ENCODE measurements at places on chromosomes 2 and 18.

GRCh38 chr18:49227441-49228165, 232.8 kb downstream of the DYM start:
- DNase-seq = peak; percentile 73

DNA sequence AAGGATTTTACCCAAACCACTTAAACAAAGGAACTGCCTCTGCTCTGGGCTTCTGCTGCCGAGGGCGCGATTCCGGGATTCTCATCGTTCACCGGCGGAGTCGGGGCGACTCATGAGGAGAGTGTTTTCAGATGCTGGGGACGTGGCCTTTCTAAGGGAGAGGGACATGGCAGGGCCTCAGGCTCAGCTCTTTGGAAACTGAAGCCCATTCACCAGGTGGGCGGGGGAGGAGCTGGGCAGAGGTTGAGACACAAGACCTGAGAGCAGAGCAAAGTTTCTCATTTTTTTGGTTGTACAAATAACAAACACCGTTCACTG, 29.8 kb downstream of the NFATC1 start:
- no peak for DNase-seq

- no peak for DNase-seq
Measured at GRCh38 chr18:57644540-57644939, 22.9 kb upstream of the NARS1 start.

DNA sequence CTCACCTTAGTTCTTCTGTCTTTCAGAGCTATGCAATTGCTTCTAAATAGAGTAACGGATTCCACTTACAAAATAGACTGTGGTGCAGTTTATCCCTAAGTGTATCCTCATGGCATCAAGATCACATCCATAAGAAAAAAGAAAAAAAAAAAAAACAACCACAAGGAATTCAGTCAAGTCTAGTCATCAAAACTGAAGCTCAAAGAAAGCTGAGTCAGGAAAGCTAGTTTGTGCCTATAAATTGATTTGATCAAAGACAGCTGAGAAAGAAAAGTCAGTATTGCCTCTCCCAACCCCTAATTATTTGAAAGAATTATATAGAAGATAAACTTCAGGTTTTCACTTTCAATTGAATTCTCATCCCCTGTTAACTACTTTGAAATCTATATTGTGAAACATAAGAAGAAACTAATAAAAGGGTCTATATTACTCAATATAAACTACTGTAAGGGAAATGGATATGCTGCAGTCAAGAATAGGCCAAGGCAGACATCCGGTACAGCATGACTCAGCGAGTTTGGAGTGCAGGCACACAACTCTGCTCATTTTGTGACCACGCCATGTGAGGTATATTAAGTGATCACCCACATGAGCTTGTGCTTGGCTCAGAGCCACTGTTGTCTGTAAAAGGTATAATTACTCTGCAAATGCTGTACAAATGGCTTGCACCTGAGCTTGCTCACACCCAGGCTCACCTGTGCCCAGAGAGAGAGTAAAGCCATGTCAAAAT, 568.1 kb upstream of the CRIM1 start:
- no peak for DNase-seq

DNA sequence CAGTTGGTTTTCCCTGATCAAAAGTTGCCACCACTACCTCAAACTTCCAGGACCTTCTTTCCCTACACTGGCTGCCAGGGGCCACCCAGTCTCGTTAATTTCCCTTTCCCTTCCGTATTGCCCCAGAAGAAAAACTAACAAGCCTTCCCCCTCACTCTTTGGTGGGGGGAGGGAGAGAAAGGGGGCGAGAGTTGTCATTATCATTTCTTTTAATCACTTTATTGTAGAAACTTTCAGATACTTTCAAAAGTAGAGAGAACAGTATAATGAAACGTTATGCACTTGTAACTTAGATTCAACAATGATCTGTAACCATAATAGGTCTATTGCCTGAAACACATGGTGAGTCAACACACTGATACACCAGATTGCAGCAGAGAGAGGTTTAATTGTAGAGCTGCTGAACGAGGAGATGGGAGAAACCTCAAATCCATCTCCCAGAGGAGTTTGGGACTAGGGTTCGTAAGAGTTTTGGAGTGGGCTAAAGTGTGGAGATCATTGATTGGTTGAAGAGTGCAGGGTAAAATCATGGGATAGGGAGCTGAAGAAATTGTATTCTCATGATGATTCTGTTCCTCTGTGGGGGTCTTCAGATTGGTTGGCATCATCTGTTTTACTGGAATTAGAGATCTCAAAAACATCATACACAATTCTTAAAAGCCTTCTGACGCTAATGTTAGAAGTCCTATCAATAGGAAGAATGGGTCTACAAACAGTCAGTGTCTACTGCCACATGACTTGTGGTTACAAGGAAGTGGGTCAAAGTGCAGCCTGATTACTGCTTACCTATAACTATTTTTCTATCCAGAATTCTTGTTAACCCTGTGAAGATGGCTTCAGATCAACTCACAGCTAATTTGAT, 2.6 kb upstream of the RNF149 start:
- DNase-seq = no peak

GRCh38 chr18:7622721-7623120, 55.6 kb downstream of the PTPRM start:
- no peak for DNase-seq

- peak; percentile 27 for DNase-seq
Measured at GRCh38 chr18:50796495-50796894, 23.3 kb downstream of the MRO start.

DNA sequence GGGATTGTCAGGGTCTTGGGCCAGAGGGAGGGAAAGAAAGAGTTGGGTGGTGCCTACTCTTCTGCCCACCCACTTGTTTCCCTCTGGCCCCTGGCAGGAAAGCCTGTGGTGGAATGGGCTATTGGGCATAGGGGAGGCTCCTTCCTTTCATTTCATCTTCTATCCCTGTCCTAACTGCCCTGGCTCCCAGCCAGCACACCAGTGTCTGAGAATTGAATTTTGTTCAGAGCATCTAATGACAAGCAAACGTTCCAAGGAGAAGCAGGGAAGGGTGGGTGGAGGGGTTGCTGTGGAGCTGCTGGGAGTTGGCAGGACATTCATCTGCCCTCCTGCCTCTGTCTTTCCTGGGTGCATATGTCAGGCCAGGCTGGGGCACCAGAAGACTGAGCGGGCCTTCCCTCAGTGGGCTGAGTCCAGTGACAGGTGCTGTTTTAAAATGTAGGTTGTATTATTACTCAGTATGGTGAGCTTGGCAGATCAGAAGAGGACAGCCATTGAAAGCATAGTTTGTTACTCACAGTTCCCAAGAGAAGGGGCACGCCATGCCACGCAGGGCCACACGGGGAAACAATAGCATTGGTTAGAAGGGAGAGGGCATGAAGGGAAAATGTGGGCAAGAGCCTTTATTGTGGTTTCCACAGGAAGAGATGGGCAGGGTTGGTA, 171.9 kb downstream of the ACOXL start:
- no peak for DNase-seq

DNA sequence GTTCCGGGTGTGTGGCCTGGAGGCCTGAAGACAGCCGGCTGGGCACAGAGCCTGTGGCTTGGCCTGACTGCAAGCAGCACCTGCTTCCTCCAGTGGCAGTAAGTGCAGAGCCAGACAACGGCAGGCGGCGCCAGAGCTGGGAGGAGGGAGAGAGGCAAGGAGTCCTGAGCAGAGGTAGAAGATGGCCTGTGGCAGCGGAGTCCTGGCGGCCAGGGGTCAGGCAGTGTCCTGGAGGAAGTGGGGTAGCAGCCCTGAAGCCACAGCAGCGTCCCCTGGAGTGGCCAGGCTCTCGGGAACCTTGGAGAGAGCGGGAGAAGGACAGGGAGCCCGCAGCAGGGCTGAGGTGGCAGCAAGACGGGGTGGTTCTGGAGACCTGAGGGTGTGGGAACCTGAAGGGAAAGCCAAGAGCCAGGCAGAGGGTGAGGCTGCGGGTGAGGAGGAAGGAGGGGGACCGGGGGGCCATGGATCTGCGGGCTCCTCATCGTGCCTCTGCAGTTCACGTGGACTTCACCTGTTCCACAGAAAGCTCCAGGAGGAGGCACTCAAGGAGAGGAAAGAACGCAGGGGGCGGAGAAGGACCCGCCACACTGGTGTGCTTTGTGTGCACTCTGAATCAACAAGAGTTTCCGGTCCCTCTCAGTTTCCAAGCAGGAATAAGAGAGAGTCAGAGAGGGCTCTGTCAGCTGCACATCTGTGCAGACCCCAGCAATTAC, 85.9 kb downstream of the USP40 start:
- no peak for DNase-seq

- no peak for DNase-seq
Measured at GRCh38 chr2:149388120-149388816, 57.9 kb downstream of the LYPD6 start.

DNA sequence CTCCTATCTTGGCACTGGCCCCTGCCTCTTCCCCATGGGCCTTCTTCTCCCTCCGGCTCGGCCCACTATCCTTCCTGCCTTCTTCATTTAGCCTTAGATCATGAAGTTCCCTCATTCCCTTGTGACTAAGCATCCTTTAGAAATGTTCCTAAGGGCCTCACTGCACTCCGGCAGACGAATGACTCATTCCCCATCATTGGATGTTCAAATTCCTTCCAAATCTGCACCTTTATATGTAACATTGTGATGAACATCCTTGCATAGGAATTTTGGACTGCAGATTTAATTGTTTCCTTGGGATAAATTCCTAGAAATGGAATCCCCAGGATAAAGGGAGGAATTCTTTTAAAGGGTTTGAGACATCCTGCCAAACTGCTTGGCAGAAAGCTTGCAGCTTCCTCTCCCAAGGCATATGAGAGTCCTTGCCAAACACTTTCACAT, 19.0 kb downstream of the CRACDL start:
- DNase-seq = no peak

DNA sequence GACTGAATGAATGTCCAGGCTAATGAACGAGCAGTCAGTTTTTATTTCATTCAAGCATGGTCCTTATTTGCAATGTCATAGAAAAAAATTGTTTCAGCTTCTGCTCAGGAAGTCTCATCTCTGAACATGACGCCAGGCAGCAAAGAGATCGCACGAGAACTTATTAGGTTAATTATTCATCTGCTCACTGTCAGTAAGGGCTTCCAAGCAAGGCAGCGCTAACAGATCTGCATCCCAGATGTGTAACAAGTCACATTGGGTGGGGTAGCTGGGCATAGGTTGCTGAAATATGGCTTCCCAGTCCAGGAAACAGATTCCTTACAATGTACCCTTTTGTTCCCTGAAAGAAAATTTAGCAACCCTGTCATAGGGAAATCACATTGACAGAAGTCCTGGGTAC, 63.5 kb downstream of the ANKRD44 start:
- no peak for DNase-seq

- DNase-seq = peak; percentile 57
Measured at GRCh38 chr2:45009928-45010701, 863 bp upstream of the SIX2 start.

- peak; percentile 14 for DNase-seq
Measured at GRCh38 chr2:1739961-1740715, 4.2 kb downstream of the PXDN start.

DNA sequence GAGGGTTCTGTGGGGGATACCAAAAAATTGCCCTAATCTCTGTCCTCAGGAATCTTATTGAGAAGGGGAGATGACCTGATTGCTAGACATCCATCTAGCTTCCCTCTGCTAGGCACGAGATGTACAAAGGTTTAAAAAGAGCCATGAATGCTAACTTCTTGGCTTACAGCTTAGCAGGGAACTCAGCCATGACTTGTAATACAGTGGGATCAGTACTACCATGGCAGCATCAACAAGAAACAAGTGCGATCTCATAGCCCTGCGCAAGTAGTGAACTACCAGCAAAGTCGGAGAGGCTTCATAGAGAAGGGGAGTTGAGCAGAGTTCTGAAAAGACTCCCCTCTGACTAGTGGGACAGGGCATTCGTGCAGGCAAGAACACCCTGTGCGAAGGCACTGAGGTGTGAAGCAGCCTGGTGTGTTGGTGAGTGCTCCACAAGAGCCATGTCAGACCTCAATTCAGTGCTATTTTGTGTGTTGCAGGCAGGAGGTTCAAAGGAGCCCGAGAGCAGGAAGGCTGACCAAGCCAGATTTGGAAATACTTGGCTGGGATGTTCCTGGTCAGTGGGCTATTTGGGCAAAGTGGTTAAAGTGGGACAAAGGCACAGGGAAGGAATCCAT, 130.0 kb downstream of the FMNL2 start:
- no peak for DNase-seq

GRCh38 chr2:198314559-198315153, 510.3 kb downstream of the PLCL1 start:
- peak; percentile 58 for DNase-seq

GRCh38 chr2:200640901-200641300, 55.1 kb downstream of the AOX1 start:
- no peak for DNase-seq

- DNase-seq = no peak
Measured at GRCh38 chr2:38485734-38486133, 108.7 kb upstream of the ATL2 start.

DNA sequence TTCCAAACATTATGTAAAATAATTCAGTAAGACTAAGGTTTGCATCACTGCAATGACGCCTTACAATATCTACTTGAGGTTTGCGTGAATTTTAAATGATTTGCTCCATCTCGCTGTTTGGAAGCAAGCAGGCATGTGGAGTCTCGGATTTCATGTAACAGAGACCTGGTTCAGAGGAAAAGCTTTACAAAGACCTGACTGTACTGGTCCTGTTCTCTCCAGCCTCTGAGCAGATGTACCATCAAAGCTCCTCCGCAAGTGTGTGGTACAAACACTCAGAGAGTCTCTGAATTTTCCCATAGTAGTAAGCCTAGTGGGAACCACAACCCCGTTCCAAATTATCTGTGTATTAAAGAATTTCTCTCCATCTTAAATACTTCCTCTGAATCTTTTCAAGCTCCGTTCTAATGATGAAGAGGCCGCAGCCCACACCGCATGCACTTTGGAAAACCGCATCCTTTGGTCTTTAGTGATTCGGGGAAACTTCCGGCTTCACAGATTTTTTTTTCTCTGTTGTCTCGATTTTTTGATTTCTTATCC, 728.1 kb upstream of the SOX11 start:
- DNase-seq = no peak

GRCh38 chr2:33042265-33042664, 95.5 kb downstream of the LTBP1 start:
- no peak for DNase-seq

- DNase-seq = no peak
Measured at GRCh38 chr2:66805016-66805865, 370.3 kb downstream of the MEIS1 start.

- no peak for DNase-seq
Measured at GRCh38 chr2:143764706-143765105, 635.5 kb downstream of the ARHGAP15 start.

- DNase-seq = no peak
Measured at GRCh38 chr2:7604456-7604855, 687.2 kb downstream of the RNF144A start.
